Bronchial epithelial cell (primary cell): ENCODE measurements at places on chromosomes 16 and 17.

DNA sequence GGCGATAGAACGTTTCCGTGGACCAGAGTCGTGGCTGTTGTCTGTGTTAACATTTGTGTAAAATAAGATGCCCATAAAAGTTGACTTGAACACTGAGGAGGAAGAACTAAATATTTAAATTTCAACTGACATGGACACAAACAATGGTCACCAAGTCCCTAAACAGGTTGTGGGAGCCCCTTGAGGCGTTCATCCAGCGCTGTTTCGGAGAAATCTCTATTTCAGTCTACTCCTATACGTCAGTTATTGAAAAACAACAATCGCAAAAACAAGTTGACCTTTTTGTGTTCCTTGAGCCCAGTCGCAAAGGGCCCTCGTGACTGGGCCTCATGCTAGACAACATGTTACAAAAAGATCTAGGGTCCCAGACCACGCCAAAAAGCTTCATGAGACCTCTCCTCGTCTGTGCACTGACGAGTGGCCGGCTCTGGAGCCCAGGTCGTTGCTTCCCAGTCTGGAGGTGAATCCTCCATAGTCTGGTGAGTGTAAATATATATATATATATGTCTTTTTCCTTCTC lies 439 bp upstream of the TMEM231 start:
- DNase-seq, result no peak

DNA sequence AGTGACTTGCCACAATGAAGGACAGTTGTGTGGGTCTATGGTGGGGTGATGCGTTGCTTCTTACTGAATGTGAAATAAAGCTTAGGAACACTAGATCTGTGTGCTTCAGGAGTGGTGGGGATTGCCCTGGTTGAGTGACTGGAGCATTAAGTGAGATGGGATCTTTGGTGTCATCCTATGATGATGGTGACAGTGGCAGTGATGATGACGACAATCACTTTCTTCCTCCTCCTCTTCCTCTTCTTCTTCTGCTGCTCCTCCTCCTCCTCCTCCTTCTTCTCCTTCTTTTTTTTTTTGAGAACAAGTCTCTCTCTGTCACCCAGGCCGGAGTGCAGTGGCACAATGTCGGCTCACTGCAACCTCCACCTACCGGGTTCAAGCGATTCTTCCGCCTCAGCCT lies 396.8 kb downstream of the SEC14L1 start:
- no peak for DNase-seq

DNA sequence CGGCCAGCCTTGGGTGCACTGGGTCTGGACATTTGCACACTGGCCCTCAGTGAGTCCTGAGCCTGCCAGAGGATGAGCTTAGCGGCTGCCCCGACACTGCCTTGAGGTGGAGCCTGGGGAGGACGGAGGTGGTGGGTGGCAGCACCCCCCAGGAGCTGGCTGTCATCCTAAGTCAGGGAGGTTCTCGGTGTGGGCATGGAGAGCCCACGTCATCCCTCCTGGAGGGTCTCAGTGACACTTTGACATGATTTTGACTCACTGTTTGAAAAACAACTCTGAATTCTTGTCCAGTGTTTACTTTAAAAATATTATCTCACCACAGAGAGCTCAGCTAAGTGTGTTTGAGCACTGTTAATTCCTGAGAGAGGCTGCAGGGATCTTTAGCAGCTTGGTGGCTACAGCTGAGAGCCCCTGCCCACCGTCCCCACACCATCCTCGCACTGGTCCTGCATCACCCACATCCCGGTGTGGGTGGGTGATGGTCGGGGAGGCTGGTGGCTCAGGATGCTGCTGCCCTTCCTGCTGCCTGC lies 63.1 kb downstream of the BANP start:
- no peak for DNase-seq

- no peak for DNase-seq
Measured at GRCh38 chr17:74474043-74474792, 7.8 kb downstream of the CD300A start.

DNA sequence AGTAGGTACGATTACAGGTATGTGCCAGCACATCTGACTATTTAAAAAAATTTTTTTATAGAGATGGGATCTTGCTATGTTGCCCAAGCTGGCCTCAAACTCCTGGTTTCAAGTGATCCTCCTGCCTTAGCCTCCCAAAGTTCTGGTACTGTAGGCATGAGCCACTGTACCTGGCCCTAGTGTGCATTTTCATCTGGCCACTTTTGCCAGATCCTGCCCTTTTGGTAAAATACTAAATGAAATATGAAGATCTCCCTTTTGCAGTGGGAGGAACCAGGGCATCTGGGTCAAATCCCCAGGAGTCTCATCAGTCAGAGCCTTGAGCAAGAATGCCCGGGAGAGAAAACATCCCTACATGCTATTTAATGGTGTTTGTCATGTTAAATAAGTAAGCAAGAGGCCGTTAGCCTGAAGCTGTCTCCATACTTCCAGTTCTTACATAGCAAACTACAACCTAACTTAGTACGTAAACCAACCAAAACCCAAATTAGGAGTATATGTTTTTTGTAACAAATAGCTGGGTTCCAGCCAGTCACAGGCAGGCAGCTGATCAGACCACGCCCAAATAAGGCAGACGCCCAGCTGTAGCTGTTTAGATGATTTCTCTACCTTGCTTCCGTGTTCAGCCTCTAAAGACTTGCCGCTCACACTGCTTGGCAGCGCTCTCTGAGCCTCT lies 46.5 kb upstream of the CLEC18A start:
- no peak for DNase-seq

DNA sequence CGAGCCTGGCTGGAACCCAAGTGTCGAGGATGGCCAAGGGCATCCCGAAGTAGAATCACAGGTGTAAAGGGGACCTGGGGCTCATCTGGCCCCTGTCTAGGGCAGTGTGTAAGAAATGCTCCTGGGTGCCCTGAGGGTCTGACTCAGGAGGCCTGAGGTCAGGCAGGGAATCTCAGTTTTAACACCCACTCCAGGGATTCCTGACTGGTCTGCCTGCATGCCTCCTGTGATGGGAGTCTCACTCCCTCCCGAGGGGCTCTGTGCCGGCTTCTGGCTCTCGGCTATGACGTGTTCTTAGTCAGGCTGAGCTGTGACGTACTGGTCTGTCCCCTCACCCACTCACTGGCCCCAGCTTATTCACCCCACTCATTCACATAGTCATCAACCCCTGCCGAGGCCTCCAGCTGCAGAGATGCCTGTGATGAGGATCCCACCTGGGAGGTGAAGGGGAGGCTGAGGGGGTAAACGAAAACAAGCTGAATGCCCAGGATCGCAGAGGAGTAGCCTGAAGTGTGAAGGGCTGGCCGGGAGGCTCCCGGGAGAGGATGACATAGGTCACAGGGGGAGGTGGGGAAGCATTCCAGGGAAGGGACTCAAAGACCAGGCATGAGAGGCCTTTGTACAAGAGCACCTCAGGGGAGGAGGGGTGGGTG lies 23.8 kb downstream of the FAM83G start:
- no peak for DNase-seq

DNA sequence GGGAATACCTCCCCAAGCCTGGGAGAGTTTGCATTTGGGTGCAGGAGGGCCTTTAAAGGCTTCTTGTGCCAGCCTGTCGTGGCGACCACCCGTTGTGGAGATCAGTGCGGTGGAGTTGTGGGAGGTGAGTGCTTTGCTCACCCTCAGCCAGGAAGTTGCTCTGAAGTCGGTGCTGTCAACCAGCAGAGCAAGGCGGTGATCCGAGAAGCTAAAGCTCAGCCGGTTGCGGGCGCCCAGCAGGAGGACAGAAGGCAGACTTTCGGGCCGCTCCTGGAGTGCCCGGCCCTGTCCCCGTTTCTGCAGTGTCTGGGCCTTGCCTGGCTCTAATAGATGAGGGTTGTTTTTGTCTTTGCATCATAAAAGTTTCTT lies 1.4 kb downstream of the UBE2I start:
- DNase-seq, result no peak

DNA sequence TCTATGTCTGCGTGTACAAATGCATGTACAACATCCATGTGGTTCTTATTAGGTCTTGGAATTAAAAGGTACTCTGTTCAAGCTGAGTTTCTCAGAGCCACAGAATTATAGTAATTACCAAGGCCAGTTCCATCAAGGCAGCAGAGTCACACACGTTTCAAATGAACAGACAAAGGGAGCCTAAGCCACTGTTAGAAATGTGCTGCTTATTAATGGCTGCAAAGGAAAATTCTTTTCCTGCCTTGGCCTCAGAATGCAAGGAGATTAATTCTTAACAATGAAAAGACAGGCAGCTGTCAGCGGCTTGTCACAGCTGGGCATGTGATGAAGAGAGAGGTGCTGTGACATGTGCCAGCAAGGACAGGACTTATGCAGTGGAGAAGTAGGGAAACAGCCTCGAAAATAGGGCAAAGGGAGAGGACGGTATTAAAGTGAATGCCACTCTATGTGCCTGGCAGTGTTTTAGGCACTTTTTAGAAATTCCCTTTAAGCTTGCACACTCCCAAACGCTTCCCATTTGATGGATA lies 100.1 kb upstream of the CLEC3A start:
- no peak for DNase-seq
